Kidney (tissue), 22 donors: ENCODE measurements at places on chromosomes 13 and 19. TPM values are rescaled to one million over a fixed set of nuclear protein-coding genes. Genes with fewer than 3 reads are reported as not detected.

The RINL gene
- 9.5 TPM for polyA plus RNA-seq

DNA sequence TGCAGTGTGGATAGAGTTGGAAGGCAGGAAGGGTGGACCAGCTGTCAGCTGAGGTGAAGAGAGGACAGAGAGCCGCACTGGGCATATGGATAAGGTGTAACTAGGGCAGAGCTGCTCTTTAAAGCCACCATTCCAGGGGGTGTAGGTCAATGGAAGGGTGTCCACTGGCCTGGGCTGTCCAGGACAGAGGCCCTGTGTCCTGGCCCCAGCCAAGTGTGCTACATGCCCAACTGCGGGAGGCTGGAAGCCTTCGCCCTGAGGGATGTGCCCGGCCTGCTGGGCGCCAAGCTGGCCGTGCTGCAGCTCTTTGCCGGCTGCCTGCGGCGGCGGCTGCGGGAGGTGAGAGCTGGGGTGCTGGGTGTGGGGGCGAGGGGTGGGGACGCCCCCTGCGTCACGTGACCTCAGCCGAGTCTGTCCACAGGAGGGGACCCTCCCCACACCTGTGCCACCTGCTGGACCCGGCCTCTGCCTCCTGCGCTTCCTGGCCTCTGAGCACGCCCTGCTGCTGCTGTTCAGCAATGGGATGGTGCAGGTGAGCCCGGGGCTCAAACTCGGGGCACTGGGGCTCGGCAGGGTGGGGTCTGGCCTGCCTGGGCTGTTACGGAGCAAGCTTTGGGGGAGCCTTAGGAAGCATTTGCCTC is 9.8 kb downstream of the PLK5 start:
- DNase-seq: no peak

- peak; percentile 67 for DNase-seq
These were observed 750 bp downstream of the RAB20 start for GRCh38 chr13:110560601-110561343.

GRCh38 chr13:43546251-43546650 is 240.5 kb downstream of the ENOX1 start:
- no peak for DNase-seq

DNA sequence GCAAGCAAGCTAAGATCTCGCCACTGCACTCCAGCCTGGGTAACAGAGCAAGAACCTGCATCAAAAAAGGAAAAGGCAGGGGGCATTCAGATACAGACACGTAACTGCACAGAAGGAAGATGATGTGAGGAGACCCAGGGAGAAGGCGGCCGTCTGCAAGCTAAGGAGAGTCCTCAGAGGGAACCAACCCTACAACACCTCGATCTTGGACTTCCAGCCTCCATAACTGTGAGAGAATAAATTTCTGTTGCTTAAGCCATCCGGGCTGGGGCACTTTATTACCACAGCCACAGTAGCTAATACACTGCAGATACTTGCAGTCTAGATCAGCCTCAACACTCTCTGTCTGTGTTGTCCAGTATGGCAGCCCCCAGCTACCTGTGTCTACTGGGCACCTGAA is 7.9 kb downstream of the TICAM1 start:
- DNase-seq: no peak

GRCh38 chr19:36051236-36051635 is 2.8 kb downstream of the THAP8 start:
- peak; percentile 53 for DNase-seq

GRCh38 chr13:98322091-98322718 is 145.1 kb upstream of the RNF113B start:
- no peak for DNase-seq

DNA sequence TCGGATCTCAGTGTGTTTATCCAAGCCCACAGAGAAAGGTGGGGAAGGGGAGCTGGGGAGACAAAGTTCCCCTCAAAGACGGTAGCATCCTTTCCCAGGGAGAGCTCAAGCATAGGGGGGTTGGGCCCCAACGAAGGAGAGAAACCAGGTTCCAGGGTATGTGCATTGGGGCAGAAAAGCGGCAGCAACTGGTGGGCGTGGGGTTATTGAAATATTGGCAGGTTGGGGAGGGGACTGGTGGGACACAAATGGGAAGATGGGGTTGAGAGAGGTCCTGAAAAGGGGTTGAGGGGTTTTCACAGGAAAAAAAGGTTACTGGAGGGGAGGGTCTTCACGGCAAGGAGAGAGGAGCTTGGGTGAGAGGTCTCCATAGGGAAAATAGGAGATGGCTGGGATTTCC is 1.0 kb downstream of the ASF1B start:
- DNase-seq: no peak
